ENCODE measurements at places on chromosomes 16 and 17.

DNA sequence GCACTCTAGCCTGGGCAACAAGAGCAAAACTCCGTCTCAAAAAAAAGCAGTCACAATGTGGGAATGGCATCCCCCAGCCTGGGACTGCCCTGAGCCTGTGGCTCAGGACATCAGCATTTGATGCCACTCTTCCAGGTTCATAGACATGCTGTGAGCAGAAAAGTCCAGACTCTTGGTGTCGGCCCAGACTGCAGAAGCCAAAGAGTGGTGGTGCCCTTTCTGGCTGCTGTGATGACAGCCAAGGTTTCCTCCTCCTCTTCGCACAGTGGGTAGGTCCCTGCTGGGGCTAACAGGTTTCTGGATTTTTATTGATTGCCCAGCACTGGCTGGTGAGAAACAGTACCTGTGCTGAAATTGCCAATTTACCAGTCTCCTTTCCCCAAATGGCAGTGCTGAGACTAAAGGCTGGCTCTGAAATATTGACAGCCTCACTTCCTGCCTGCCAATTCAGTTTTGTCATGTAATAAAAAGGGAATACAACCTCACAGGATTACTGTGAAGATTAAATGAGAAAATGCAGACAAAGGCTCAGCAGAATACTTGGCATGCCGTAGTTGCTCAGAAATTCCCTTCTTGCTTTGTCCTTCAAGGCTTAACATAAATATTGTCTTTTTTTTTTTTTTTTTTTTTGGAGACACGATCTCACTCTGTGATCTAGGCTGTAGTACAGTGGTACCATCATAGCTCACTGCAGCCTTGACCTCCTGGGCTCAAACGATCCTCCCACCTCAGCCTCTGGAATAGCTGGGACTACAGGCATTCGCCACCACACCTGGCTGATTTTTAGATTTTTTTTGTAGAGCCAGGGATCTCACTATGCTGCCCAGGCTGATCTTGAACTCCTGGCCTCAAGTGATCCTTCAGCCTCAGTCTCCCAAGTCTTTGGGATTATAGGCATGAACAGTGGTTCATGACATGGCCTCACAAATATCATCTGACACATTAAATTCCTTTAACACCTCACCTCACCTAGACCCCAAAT lies 15.5 kb upstream of the UBE2G1 start:
- DNase-seq, result no peak

GRCh38 chr17:8326511-8327302 lies 12.9 kb upstream of the ODF4 start:
- DNase-seq, result no peak

GRCh38 chr17:71727292-71727691 lies 393.5 kb upstream of the SOX9 start:
- DNase-seq, result no peak

DNA sequence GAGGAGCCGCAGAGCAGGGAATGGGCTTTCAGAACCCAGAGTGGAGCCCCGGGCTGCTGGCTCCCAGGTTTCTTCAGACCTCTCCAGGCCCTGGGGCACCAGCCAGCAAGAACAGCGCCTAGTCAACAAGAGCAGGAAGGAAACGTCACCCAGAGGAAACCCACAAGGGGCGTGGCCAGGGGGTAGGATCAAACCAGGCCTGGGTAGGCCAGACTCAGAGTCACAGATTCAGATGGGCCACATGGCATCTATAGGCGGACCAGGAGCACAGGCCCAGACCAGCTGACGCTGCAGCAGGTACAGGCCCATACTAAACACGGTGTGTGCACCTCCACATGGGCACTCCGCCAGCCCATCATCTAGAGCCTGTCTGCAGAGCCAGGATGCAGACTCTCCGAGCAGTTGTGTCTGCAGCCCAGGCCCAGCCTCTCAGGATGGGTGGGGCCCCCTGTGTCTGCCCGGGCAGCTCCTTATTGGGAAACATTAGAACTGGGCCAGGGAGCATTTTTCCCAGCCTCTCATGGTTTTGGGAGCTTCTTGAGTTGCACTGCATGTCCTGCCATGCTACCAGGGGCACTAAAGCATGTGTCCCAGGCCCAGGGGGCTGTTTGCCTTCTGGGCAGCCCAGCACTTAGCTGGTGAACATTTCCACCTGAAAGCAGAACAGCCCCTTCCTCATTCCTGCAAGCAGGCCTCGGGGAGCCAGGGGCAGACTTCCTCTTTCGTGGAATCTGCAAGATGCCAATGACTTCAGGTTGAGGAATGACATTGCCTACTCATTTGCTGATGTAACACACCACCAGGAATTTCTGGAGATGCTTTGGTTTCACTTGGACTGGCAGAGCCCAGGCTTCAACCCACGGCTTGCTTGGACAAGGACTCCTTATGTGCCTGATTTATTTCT lies at the start of gene NLRP1:
Gene NLRP1, minus strand, starts transcription at position 127 of the 904 bp plus-strand sequence. CDS start 552 bp downstream, outside the sequence.
- DNase-seq, result peak; percentile 28

- peak; percentile 93 for DNase-seq
Observed at GRCh38 chr17:1628856-1629503, 346 bp upstream of the SLC43A2 start.

DNA sequence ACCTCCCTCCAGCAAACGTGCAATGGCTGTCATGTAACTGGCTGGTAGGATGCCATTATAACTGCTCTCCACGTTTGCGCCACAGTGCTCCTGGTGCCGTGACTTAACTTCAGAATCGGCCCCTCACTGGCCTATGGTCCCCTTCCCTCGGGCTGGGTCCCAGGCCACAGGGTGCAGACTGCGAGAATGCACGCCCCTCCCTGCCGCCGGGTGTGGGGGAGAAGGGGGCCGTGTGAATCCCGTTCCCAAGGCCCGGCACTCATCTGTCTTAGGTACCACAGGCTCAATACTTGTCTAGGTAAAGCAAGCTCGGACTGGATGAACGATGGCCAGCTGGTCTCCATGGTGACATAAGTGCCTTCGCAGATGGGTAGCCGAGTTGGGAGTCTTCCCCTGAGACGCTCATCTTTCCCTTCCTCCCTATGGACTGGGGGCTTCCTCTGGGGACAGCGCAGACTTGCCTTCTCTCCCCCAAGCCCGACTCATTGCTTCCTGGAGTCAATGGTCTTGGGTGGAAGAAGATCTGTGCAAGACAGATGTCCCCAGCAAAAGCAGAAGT lies 37.8 kb downstream of the TIMM22 start:
- DNase-seq, result no peak

GRCh38 chr16:49494891-49495566 lies 121.4 kb downstream of the C16orf78 start:
- no peak for DNase-seq

- DNase-seq, result no peak
Observed at GRCh38 chr16:23523876-23524385, 13.6 kb upstream of the GGA2 start.

DNA sequence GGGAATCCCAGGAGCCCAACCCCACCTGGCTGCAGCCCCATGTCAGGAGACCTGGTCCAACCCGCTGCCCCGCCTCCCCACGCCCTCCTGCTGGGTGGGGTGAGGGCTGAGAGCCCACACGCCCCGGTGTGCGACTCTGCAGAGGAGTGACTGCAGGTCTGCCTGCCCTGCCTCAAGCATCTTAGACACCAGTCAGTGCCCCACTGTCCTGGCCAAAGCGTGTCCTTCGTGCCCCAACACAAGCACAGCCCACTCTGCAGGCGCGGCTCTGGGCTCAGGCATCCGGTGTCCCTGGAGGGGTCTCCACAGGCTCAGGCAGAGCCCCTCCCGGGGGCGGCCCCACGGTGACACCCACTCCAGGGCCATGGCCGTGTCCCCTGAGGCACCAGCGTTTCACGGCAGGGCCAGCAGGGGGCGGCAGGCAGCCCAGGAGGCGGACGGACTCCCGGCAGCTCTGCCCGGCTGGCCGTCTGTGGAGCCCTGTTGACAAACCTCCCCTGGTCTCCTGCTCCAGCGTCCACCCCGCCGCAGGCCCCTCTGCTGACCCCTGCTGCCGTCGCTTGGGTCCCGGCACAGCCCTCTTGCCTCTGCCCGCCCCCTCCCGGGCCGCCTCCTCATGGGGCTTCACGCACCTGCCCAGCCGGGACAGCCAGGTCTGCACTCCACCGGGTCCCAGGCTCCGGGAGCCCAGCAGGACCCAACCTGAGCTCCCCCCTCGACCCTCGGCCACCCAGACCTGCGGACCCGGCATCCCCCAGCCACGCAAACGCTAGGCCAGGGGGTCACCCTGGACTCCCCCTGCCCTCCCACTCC lies 8.6 kb upstream of the UBE2I start:
- DNase-seq, result peak; percentile 42

DNA sequence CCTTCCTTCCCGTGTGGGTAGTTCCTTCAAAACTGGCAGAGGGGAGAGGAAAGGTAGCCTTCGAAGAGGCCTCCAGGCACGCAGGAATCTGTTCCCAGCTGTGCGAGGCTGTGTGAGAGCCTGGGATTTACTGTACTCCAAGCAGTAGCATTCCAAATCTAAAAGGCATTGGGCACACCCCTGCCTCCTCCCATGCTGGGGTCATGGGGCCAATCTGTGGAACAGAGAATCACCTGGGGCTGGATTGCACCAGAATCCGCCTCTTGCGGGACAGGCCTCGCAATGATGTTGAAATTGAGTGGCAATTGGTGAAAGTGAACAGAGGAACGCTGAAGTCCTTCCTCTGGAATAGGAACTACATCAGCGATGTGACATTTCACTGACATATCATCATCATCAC lies 72.5 kb upstream of the IRX3 start:
- no peak for DNase-seq

- DNase-seq, result no peak
Observed at GRCh38 chr17:76252040-76252954, 12.0 kb upstream of the RNF157 start.

- no peak for DNase-seq
Observed at GRCh38 chr16:10036956-10037355, 145.3 kb downstream of the GRIN2A start.

- DNase-seq, result no peak
Observed at GRCh38 chr16:4315186-4316107, at the start of gene GLIS2. GLIS2 (plus strand) TSS chr16:4316067; CDS start chr16:4332281, 16,214 bp downstream.

DNA sequence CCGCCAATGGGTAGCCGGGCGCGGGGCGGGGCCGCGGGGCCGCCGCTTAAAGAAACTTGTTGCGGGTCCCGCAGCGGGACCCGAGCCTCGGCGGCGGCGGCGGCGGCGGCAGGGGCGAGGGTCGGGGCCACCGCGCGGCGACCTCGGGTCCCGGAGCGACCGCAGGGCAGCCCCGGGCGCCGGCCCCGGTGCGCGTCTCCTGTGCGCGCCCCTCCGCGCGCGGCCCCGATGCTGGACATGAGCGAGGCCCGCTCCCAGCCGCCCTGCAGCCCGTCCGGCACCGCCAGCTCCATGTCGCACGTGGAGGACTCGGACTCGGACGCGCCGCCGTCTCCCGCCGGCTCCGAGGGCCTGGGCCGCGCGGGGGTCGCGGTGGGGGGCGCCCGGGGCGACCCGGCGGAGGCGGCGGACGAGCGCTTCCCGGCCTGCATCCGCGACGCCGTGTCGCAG lies at the start of gene SOX8:
Gene SOX8, plus strand, starts transcription at position 76 of the 450 bp plus-strand sequence. Its CDS starts 153 bp downstream, at position 229.
- no peak for DNase-seq

DNA sequence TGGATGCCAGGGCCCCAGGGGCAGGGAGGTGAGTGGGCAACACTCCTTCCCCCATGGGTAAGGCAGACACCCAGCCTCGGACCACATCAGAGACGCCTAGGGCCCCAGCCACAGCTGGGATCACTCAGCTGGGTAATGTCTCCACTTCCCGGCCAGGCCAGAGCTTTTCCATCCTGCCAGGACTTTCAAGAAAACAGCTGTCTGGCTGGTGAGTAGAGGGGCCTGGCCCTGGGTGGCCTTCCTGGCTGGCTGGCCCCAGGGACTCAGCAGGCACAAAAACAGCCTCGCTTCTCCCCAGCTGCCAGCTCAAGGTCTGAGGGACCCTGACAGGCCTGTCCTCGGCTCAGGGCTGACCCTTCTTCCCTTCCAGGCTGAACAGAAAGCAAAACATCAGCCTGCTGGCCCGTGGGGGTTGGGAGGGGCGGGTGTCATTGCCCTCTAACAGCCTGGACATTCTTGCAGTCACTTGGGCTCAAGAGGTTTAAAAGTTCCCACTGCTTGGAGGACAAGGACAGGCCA lies 45.3 kb upstream of the JPH3 start:
- DNase-seq, result no peak

GRCh38 chr17:78395155-78395554 lies 16.7 kb downstream of the PGS1 start:
- DNase-seq, result no peak

GRCh38 chr16:49594685-49595498 lies 221.3 kb downstream of the C16orf78 start:
- no peak for DNase-seq

DNA sequence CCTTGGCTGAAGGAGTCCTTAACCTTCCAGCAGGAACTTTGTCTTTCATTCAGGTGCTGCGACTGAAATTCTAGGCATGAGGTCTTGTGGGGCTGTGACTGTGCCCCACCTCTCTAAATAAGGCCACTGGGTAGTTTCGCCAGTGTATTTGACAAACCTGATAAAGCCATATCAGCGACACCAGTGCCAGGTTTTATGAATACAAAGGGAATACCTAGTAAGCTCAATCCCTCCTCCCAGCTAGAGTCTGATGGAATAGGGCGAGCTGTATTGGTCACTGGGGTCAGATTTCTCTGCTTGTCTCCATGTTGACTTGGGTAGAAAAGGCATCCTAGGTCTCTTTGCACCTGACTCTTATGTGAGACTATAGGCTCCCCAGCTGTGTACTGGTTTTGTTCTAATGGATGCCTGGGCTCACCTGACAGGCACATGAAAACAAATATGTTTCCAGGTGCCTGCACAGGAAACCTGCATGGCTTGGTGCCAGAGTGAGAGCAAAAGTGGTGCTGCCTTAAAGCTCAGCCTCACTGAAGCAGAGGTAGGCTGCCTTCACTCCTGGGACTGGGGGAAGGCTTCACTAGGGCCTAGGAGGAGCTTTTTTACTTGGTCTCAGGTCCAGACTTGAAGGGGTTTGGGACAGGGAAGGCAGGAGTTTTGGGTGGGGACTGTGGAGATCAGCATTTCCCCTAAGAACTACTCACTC lies 8.3 kb downstream of the SLC7A6 start:
- DNase-seq, result no peak

DNA sequence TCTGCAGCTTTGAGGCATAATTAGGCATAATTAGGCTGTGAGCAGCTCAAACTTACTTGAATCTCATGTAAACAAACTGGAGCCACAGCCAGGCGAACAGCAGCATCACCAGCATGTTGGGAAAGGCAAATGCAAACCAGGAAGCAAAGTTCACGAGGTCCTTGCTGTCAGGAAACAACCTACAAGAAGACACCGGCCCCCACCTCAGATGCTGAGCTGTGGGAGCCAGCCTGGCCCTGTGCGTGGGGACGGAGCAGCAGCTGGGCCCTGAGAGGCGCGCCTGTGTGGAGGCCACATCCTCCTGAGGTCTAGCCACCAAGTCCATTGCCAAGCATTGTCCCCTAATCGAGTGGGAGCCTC lies 12.2 kb downstream of the SLC13A5 start:
- no peak for DNase-seq

GRCh38 chr17:62780269-62780668 lies 27.8 kb downstream of the MARCHF10 start:
- DNase-seq, result no peak

- no peak for DNase-seq
Observed at GRCh38 chr17:79996291-79996690, 39.4 kb downstream of the TBC1D16 start.

DNA sequence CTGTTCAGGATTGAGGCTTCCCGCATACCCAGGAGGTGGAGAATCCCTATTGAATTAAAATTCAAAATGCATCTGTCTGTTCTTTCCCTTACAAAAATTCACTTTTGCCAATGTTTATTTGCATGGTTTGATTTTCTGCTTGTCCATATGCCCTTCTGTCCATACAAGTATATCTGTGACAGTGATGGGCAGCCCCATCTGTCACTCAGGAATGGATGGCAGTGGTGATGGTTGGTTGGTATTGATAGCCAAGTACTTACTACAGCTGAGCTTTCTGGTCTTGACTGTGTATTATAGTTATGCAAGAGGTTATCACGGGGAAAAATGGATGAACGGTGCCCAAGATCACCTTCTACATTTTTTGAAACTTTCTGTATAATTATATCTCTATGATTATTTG lies 171.0 kb downstream of the RBFOX1 start:
- DNase-seq, result no peak

GRCh38 chr17:10033959-10034358 lies 128.9 kb upstream of the RCVRN start:
- no peak for DNase-seq
